T-helper 1 cell (primary cell): ENCODE measurements at places on chromosomes 7 and 10.

- no peak for DNase-seq
Observed at GRCh38 chr10:127496035-127496434, 53.1 kb upstream of the NPS start.

DNA sequence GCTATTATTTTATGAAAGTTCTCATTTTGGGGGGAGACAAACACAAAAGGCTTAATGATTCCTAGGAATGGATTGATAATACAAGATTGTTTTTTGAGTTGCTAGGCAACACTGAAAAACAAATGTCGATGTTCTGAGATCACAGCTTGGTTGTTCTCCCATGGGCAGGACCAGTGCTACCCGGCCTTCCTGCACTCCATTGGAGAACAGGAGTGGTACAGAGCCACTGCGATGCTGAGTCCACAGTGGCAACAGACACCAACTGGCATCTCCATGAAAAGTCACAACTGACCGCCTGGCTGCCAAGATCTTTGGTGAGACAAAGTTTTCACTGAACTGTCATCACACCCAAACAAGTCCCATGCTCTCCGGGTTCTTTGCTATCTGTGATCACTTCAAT lies 68.9 kb upstream of the NMT2 start:
- no peak for DNase-seq

DNA sequence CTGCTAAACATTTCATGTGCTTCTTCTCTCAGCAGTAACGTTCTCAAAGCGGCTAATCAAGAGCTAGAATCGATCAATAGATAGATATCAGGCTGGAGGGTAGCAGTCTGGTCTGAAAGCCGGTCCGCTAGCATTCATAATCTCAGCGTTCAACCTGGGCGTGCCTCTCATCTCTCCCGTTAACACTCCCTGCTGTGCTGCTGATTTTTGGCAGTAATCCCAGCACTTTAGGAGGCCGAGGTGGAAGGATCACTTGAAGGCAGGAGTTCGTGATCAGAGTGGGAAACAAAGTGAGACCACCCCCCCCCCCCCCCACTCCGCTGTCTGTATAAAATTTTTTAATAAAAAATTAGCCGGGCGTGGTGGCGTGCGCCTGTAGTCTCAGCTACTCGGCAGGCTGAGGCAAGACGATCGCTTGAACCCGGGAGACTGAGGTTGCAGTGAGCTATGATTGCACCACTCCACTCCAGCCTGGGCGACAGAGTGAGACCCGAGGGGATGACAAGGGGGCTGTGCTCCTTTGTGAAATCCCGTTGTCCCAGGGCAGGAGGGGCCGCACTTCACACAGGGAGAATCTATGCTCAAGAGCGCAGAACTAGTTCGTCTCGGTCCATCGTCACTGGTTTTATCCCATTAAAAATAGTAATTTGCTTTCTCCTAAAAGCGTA lies 624 bp upstream of the CEP55 start:
- DNase-seq = peak; percentile 7

DNA sequence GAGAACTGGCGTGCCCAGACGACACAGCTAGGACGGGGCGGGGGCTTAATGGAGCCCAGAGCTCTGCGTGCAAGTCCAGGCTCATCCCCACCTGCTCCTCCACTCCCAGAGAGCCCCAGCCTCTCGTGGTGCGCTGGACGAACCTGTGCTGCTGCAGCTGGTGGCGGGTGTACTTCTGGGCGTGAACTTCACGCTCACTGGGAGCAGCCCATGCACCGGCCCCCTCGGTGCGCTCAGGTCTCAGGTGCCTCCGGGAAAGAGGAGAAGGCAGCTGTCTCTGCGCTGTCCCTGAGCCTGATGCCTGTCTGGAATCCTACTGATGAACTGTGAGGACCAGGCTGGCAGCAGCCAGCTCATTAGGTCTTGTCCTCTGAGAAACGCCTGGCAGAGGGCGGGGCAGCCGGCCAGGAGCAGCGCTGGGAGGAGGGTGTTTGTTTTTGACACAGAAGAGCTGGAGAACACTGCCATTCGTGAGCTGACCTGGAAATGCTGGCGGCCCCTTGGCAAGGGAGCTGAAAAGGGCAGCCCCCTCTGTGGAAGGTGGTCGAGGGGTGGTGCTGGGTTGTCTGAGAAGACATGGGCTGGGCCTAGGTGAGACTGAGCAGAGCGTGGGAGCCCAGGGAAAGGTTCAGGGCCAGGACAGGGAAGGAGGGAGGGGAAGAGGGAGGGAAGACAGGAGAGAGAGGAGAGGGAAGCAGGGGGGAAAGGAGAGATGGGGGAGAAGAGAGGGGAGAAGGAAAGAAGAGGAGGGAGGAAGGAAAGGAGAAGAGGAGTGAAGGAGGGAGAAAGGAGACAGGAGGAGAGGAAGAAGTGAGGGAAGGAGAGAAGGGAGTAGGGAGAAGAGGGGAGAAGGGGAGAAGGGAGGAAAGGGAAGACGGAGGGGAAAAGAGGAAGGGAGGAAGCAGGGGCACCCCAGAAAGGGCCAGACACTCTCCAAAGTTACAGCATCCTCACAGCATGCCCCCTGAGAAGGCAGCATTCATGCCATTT lies 53.5 kb upstream of the TNS3 start:
- no peak for DNase-seq

GRCh38 chr10:7551289-7551688 lies 115.5 kb downstream of the ITIH5 start:
- DNase-seq = no peak

- no peak for DNase-seq
Observed at GRCh38 chr7:24899905-24900304, 80.1 kb downstream of the OSBPL3 start.

DNA sequence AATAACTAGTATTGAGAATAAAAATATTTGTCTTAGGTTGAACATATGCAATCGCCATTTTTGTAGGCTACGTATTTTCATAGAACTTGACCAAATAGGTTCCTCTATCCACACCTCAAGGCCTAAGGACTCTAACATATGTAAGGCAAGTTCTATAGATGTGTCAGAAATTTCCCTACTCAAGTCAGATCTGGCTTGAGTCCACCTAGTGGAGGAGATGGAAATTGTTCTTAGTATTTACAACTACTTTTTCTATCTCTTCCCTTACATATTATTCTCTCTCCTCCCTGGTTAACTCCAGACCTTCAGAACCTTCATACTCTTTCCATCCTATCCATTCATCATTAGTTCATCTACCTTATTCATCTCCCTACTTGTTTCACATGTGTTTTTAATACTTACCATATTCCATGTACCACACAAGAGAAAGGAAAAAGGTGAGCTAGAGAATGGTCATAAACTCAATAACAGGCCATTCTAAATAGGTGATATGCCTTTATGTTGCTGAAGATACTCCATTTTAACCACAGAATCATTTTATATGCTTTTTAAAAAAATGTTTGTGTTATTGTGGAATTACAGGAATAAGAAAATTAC lies 174.5 kb upstream of the HDAC9 start:
- DNase-seq = no peak

GRCh38 chr7:101243646-101244374 lies 1.1 kb downstream of the FIS1 start:
- no peak for DNase-seq

GRCh38 chr10:12333380-12334185 lies 15.8 kb upstream of the CAMK1D start:
- peak; percentile 44 for DNase-seq

GRCh38 chr10:119687192-119688032 lies 36.2 kb downstream of the BAG3 start:
- DNase-seq = no peak

DNA sequence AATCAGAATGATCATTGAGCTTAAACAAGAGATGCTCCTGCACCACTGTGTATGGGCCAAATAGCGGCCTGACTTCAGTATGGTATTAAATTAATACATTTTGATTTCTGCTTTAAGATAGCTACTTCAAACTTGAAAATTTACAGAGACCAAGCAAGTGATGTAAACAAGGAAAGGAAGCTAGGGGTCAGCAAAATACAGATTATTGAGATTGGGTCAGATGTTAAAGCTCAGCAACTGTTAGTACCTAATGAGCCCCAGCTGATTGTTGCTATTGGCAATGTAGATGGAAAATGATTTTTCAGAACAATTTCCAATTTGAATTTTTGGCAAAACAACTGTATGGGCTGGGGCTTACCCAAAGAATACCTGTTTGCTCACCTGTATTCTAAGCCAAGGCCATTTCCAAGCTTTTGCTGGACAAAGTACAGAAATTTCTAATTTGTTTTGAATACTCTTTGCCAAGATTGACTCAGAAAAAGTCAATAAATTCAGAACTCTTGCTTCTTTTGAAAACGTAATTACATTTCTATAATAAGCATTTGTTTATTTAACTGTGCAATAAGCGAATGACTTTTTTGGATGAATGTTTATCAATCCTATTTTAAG lies 23.0 kb upstream of the DLD start:
- no peak for DNase-seq

DNA sequence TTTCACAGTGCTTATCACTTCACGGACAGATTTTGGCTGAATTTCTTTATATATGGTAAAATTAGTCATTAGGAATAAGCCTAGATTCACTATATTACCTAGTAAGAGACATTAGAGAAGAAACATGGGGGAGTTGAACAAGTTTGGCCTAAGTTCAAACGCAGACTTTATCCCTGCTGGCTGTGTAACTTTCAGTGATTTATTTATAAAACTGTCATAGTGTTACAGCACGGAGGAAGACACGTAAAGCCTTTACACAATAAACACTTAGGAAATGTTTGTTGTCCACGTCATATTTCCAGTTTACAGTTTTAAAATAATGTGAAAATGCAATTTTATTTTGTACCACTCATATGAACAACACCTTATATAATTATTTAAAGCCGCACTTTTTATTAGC lies 661.5 kb downstream of the MAGI2 start:
- no peak for DNase-seq
